ENCODE measurements at places on chromosomes 16 and 17.

DNA sequence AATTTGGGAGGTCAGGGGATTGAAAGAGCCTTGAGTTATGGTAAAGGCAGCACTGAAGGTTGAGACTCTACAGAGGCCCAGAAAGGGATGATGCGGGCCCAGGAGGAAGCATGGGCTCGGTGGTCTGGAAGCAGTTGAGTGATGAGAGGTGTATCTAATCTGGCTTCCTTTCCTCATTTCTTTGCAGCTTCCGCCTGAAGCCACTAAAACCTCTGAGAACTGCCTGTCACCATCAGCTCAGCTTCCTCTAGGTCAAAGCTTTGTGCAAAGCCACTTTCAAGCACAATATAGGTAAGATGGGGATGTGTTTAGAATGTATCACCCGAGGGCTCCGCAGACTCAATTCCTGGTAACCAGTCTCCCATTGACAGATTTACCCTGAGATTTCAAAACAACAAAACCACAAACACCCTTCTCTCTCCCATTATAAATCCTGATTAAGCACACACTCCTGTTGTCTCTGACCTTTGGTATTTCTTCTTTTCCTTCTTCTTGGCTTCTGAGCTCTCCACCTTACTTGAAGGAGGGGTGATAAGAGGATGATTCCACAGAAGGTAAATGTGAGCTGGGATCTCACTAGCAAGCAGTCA lies 21.2 kb downstream of the USP43 start:
- DNase-seq = no peak

- no peak for DNase-seq
These were observed 40.9 kb downstream of the SKAP1 start for GRCh38 chr17:48388955-48389743.

DNA sequence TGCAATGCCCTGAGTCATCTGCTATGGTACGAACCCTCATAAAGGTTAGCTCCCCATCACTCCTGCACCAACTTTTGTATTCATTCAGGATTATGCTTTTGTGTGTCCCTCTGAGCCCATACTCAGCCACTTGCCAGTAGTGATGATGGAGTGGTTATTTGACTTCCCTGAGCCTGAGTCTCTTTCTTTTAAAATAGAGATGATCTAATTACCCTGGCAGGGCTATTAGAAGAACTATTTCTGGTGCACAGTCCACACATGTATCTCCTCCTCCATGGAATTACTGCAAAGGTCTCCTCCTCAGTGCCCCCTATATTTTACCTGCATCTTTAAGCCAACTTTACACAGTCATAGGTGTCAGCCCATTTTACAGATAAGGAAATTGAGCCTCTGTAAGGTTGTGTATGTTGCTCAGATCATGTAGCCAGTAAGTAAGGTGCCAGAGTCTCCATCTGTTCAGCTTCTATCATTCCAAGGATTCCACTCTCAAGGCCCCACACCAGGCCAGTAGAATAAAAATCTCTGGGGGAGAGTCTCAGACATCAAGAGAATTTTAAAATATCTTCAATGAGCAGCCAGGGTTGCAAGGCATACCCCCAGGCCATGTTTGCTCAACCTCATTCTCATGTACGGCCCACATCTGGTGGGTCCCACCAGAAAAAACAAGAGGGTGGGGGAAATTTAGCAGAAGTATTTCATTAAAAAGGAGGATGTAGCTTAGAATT lies 333.7 kb upstream of the HSBP1 start:
- DNase-seq = no peak

DNA sequence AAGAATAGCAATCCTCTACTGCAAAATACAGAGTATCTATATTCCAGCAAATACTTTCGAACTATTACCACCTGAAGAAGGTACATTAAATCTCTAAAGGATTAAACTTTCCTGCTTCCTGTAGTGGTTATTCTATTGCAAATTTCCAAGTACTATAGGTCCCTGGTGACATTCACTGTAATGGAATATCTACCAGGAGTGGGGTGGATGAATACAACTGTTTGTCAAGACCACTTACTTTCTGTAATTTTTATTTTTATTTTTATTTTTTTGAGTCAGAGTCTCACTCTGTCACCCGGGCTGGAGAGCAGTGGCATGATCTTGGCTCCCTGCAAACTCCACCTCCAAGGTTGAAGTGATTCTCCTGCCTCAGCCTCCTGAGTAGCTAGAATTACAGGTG lies 389.5 kb downstream of the TMEM114 start:
- DNase-seq = no peak

DNA sequence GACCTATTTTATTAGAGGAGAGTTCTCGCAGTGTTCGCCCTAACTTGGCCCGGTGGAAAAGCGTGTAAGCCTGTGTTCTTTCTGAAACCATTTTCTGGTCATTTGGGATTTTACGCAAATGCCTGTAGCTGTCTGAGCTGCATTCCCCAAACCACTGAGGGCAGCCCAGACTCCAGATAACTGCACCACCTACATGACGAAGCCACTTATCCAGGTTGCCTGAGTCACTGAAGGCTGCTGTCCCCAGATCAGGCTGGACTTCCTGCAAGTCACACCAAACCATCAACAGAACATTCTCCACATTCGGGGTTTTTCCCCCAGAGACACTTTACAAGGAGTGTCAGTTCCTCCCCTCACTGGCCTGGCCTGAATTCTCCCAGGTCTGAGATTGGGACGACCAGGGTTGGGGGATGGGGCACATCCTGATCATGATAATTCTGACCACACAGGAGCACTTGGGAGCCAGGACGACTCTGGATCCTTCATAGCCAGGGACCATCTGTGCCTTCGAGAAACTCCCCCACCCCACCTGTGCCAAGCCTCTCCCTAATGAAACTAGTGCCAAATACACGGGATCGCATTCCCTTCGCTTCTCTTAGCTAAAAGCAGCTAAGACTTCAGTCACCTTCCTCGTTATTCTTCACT lies 2.3 kb downstream of the RPRML start:
- DNase-seq = no peak

DNA sequence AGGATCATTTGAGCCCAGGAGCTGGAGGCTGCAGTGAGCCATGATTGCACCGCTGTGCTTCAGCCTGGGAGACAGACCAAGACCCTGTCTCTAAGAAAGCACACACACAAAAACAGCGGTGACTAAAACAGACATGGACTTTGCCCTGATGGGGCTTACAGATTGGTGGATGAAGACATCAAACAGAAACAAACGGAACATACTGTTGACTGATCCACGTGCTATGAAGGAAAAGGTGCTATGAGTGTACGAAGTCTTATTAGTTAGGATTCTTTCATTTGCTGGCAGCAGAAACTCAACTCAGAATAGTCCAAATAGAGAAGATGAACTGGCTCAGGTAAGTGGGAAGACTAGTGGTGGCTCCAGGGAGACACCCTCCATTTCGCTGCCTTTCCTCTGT lies 309.8 kb upstream of the N4BP1 start:
- no peak for DNase-seq

- DNase-seq = no peak
These were observed 111.0 kb downstream of the N4BP1 start for GRCh38 chr16:48498769-48499631.

DNA sequence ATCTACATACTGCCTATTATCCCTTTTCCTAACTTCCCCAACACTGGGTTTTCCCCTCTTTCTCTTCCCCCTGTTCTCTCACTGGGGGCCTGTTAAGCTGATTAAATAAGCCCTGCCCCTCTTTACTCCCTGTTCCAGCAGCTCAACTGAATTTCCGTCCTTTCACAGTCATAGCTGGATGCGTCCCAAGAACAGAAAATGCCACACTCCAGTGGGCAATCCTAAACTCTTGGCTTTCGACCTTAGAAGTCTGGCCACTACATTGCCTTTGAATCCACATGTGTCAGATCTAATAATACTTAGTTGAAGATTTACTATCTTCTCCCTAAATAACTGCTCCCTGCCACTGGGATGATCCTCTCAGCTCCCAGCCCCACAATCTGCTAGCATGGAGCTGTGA lies 34.5 kb downstream of the KCNJ16 start:
- no peak for DNase-seq

GRCh38 chr16:85627526-85628264 lies 14.6 kb downstream of the GSE1 start:
- no peak for DNase-seq

DNA sequence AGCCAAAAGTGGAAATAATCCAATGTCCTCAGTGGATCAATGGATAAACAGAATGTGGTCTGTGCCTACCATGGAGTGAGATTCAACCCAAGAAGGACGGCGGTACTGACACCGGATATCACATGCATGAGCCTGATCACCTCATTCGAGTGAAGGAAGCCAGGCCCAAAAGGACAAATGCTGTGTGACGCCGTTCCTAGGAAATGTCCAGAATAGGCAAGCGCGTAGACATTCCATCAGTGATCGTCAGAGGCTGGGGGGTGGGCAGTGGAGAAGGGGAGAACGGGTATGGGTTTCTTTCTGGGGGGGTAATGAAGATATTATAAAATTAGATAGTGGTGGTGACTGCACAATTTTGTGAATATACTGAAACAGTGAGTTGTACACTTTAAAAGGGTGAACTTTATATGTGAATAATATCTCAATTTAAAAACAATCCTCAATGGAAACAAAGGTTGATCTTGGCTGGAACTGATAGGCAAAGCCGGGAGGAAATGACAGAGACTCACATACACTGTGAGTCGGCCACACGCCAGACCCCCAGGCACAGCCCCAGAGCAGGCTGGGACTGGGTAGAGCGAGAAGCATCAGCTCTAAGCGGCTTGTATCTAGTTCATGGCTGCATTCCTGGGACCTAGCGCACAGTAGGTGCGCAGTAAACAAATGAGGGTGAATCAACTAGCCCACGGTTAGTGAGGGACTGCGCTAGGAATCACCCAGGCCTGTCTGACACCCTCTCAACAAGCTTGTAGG lies 3.5 kb downstream of the DBNDD1 start:
- no peak for DNase-seq

DNA sequence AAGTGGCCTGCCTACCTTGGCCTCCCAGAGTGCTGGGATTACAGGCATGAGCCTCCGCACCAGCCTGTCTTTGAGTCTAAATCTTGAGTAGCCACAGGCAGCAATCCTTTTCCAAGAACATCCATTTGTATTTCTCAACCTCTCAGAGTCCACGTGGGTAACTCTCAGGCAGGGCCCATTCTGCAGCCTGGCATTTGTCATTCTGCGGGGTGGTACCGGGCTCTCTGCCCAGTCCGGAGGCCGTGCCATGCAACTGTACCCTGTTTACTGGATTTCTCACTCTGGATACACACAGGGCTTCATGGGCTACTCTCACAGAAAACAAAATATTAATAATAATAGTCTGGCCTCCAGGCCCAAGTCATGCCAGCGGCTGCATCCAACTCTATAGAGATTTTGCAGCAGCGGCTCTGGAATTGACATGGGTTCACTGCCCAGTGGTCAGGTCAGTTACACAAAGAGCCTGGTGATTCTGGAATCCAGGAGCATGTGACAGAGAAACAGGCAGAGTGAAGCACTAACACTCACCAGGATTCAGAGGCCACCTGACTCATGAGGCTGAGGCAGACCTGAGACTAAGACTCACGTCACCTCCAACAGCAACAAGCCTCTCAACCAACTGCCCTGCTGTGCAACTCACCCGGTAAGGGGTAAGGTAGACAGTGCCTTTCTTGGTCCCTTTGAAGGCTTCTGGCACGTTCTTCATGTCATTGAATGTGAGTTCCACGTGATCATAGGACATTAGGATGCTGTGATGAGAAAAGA lies 4.0 kb downstream of the WBP2 start:
- DNase-seq = no peak

DNA sequence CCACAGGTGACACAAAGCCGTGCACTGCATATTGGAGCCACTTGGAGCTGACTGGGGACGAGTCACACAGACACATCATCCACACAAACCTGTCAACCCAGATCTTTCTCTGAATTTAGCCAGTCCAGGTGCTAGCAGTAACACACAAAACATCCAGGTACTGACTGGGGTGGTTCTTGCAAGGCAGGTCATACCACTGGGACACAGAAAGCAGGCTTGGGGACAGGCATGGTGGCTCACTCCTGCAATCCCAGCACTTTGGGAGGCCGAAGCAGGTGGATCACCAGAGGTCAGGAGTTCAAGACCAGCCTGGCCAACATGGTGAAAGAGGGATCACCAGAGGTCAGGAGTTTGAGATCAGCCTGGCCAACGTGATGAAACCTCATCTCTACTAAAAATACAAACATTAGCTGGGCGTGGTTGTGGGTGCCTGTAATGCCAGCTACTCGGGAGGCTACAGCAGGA lies 14.9 kb downstream of the ENPP7 start:
- DNase-seq = no peak

DNA sequence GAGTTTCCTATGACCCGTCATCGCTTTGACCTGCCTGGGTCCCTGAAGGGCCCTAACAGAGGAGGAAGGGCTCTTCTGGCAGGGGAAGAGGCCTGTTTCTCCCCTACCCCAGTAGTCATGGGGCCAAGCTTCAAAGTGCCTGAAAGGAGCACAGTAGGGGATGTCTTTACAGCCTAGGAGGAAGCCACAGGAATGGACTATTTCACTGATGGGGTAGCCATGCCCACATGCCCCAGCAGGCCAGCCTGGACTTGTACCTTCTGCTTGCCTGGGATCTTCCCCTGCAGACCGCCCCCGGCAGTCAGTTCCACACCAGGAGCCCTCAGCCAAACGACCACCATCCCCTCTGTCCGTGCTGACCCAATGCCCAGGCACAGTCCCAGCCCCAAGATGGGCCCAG lies 41.8 kb upstream of the PEMT start:
- DNase-seq = no peak

DNA sequence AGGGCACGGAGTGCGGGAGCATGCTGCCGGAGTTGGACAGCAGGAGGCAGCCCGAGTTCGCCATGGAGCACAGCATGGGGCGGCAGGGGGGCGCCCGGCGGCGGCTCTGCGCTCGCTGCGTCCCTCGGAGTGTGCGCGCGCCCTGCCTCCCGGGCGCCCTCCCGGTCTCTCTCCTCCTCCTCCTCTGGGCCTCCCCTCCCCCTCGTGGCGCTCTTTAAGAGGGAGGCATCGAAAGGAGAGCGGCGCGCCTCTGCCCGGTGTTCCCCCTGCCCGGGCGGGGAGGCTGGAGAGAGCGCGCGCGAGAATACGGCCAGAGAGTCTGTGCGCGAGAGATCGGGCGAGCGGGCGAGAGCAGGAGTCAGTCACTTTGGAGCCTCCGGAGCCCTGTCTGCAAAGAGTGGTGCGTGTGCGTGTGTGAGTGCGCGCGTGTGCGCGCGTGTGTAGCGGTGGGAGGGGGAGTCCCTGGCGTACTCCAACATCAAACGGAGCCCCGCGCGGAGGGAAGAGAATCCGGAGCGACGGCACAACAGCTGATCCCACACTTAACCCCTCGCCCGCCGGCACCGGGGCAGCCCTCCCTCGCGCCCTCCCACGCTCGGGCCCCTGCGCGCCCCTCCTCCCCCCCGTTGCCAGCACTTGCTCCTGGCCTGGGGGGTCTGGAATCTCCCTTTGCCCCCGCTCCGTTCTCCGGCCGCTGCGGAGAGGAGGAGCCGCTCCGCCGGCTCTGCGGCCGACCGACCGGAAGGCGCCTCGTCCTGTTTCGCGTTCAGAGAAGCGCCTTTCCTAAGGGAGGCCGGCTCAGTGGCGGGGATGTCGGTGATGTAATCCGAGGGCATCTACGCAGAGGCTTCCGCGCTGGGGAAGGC lies 108.9 kb downstream of the ENGASE start:
- no peak for DNase-seq

GRCh38 chr16:84205976-84206691 lies 15.2 kb downstream of the ADAD2 start:
- no peak for DNase-seq

GRCh38 chr16:10256784-10257641 lies 74.8 kb upstream of the GRIN2A start:
- DNase-seq = peak; percentile 70

Measured in HuH-7 (cell line).